ENCODE measurements at places on chromosomes 5 and 9.

GRCh38 chr9:90204128-90204831, 438.3 kb downstream of the DIRAS2 start:
- peak; percentile 5 for DNase-seq

- DNase-seq: no peak
Observed at GRCh38 chr9:98380065-98380681, 124.7 kb upstream of the TBC1D2 start.

DNA sequence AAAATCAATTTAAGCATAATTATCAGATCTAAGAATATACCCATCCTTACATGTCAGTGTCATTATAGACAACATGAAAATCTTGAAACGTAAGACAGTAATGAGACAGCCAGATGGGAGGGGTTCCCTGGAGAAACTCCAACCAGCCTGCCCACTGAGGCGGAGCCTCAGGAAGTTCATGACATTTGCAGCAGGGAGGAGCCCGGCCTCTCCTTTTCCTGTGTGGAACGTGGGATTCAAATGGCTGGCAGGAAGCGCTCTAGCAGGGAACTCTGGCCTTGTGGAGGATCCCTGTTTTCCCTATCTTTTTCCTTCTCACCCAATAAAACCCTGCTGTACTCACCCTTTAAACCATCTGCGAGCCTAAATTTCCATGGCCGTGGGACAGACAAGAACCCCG, 176.6 kb upstream of the KCNN2 start:
- no peak for DNase-seq

GRCh38 chr5:170622933-170623332, 119.1 kb downstream of the KCNIP1 start:
- DNase-seq: no peak

GRCh38 chr5:132017316-132017715, 5.9 kb upstream of the ACSL6 start:
- no peak for DNase-seq
